NCI-H1930 (cell line): ENCODE measurements at places on chromosomes 13 and 19.

- no peak for DNase-seq
Measured at GRCh38 chr13:24281188-24282008, 28.0 kb upstream of the C1QTNF9 start.

DNA sequence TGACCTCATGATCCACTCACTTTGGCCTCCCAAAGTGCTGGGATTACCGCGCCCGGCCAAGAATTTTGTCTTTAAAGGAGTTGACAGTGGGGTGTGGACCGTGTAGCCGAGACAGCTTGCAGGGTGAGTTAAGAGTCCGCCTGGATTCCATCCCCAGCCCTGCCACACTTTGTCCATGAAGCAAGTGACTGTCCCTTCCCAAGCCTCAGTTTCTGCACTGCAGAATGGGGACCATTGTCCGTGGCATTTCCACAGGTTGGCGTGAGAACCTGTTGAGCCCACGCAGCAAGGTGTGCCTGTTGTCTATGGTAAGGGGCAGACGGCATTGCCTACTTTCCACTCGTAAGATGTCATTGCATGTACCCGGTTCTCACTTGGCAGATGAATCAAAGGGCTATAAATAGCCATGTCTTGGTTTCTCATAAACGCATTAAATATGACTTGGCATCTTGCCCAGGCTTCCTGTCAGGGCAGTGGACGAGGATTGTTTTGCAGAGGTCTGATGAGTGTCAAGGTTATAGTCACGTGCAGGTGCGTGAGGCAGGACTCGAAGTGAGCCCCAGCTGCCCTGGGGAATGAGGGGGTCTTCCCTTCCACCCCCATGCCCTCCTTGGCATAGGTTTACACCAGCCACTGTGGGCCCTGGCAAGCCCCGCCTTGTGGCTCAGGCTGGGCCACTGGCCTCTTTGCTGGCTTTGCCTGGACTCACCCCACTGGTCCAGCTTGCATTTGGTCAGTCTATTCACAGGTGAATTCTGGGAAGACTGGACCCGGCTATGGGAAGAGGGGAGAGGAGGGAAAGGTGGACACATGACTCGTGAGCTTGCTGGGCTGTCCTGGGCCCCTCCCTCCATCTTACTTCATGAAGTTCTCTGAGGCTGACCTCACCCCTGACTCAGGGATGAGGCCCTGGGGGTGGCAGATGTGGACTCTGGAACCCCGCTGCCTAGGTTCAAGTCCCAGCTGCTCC lies 14.6 kb downstream of the FAM187B start:
- DNase-seq, result no peak

DNA sequence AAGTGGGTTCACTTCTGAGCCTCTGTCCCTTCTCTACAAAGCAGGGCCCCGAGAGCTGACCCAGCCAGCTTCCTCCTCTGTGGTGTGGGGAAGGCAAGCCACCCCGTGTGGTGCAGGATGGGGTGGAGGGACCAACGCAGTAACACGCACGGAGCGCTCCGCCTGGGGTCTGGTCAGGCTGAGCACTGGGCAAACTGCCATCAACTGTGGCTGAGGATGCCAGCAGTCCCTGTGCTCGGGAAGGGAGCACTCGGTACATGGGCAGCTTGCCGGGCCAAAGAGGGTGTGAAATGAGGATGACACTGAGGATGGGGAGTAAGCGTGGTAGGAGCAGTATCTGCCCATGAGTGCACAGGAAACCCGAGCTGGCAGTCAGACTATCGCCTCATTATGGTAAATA lies 7.6 kb upstream of the GMIP start:
- no peak for DNase-seq

DNA sequence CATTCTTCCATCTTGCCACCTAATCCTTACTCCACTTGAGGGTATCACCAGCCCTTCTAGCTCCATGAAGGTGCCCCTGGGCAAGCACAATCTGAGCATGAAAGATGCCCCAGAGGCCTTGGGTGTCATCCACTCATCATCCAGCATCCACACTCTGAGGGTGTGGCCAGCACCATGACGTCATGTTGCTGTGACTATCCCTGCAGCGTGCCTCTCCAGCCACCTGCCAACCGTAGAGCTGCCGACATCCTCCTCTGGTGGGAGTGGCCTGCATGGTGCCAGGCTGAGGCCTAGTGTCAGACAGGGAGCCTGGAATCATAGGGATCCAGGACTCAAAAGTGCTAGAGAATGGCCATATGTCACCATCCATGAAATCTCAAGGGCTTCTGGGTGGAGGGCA lies 3.1 kb upstream of the KLK3 start:
- DNase-seq, result no peak

- DNase-seq, result no peak
Measured at GRCh38 chr13:60689571-60689970, 292.6 kb downstream of the TDRD3 start.

GRCh38 chr19:39602224-39602623 lies at the start of gene LGALS13:
Gene LGALS13 (plus strand): TSS chr19:39602524. CDS start chr19:39602569, 45 bp downstream.
- DNase-seq, result no peak

- DNase-seq, result no peak
Measured at GRCh38 chr13:109213714-109214113, 572.7 kb downstream of the IRS2 start.

- DNase-seq, result no peak
Measured at GRCh38 chr19:34104096-34104495, 68.2 kb upstream of the LSM14A start.

DNA sequence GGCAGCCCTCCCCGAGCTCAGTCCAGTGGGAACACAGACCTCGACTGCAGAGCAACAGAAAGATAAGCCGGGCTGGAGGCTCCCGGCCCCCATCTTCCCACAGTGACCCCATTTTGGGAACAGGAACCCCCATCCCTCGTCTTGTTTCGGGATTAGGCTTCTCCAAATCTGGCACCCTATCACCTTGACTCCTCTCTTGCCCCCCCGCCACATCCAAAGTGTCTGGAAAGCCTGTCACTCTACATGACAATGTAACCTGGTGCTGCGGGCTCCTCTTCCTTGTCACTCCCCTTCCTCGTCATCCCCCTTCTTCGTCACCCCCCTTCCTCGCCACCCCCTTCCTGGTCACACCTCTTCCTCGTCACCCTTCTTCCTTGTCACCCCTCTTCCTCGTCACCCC lies 10.1 kb downstream of the PAK4 start:
- DNase-seq, result no peak

- no peak for DNase-seq
Measured at GRCh38 chr19:42452590-42452989, 9.8 kb upstream of the CXCL17 start.

GRCh38 chr13:29903996-29904395 lies 53.6 kb upstream of the UBL3 start:
- no peak for DNase-seq

GRCh38 chr19:18589380-18590272 lies 1.0 kb downstream of the REX1BD start:
- peak; percentile 43 for DNase-seq

DNA sequence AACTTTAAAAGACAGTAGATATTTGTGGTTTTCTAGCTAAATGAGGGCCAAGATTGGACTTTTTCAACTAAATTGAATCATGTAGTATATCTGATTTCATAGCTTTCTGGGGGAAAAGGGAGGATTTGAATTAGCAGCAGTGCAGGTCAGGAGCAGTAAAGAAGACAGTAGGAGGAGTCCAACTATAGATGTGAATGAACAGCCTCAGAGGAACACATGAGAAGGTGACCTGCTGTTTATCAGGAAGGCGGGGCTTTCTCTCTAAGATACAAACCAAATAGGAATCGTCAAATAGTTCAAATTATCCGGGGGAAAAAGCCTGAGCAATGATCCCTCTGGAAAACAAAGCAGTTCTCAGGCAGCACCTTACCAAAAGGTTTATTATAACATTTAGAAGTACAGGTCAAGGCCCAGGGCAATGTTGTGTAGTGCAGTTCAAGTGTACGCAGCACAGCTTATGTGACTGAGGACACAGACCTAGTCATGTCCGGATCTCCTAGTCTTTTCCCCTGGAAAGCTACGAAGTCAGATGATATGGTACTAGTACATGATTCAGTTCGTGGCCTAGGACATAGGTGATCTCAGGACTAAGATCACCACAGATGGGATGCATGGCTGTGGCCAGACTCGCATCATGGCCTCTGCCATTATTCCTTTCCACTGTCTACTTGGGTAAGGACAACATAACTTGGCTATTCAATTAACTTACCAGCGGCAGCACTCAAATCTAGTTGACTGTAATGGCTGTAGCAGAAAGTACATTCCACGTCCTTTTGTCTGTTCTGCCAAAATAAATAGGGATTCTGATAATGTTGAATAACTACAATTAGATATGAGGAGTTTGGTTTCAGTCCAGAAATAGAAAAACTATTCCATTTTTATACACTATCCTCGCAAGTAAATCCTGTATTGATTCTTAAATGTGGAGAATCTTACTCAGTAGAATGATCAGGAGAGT lies 40.3 kb downstream of the MPHOSPH8 start:
- DNase-seq, result no peak

DNA sequence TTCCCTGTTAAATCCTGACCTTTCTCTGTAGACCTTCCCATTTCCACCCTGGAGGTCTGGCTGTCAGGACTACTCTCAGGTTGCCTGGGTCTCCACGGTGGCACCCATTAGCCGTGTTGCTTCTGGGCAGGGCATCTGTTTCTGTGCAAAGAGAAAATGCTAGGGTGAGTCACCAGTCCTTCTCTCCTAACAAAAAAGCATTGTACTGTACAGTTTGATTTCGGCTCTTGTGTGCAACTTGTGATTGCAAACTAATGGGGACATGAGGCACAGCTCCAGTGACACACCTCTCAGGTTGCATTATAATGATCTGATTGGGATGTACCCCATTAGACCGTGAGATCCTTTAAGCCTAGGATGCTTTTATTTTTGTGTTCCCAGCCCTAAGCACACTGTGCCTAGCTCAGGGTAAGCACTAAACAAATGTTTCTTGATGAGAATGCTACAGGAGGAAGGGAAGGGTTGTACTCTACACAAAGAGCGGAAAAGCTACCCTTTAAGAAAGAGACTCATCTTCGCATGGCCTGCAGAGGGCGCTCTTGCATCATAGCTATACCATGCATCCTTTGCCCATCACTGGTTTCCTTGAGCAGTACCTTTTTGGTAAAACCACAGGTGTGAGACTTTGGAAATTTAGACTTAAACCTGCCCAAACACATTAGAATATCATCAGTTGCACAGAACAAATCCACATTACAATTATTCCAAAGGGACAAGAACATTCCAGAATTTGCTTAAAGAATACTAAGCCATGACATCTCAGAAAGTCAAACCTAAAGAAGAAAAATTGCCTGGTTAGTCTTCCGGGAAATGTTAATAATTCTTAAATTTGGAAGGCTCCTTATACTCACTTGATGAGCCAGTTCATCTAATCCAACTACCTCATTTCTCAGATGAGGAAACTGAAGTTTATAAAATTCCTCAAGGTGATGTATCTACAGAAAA lies 20.3 kb upstream of the TRIM13 start:
- peak; percentile 74 for DNase-seq

DNA sequence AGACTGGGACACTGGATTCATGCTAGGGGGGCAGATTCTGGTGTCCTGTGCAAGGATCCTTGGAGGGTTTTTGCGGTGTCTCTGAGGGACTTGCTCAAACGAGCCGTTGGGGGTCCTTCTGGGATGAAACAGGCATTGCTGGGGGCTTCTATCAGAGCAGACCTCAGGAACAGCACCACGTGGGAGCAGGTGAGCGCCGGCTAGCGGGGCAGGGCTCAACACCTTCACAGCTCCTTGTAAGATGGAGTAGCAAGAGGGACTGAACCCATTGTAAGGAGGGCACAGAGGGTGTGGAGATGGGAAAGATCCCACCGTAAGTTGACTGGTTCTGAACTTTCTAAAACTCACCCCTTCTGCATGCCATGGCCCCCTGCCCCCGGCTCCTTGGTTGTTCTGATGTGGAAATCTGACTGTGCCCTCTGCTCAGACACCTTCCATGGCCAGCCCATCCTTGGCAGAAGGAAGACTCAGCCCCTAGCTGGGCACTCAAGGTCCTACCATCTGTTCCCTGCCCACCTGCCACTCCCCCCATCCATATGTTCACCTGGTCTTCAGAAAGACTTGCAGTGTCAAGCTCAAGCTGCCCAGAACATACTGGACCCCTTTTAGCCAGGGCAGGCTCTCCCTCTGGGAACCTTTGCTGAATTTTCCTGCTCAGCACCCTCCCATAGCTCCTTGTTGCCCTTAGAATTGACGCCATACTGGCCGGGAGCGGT lies 1.2 kb downstream of the SLC27A1 start:
- DNase-seq, result no peak

- no peak for DNase-seq
Measured at GRCh38 chr19:945401-946252, 19.8 kb downstream of the ARID3A start.

- no peak for DNase-seq
Measured at GRCh38 chr13:111480503-111480902, 160.1 kb downstream of the TEX29 start.

GRCh38 chr13:79973533-79973963 lies 367.4 kb downstream of the SPRY2 start:
- no peak for DNase-seq

- DNase-seq, result no peak
Measured at GRCh38 chr13:114099191-114099590, 33.2 kb downstream of the RASA3 start.

GRCh38 chr19:51023946-51024345 lies 2.5 kb downstream of the KLK11 start:
- no peak for DNase-seq

DNA sequence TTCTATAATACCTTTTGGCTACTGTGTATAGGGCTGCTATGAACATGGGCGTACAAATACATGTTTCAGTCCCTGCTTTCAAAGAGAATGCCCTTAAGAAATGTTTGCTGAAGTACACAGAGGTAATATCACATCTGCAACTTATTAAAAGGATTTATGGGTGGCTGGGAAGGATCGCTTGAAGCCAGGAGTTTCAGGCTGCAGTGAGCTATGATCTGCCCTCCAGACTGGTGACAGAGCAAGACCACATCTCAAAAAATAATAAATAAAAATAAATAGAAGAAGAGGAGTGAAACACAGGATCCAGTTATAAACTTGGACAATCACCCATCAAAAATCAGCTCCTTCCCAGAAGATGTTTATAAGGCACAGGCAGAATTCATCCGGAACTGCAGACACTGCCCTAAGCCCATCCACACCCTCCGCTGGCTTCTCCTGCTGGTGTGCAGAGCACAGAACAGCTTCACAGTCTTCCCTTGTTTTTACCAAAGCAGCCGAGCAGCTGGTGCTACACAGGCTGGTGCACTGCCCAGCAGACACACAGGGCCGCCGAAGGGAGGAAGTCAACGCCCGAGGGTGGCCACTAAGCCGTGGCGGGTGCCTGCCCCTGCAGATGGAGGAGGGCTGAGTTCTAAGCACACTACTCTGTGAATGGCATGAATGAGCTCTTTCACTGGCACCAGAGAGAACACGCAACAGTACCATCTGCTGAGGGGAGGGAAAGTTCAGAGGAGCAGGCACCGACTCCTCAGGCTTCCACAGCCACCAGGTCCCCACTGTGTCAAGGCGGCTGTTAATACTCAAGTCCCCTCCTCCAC lies 44.0 kb downstream of the BRD4 start:
- DNase-seq, result no peak
